Effector memory CD4-positive, alpha-beta T cell (primary cell): ENCODE measurements at places on chromosomes 3 and 15.

DNA sequence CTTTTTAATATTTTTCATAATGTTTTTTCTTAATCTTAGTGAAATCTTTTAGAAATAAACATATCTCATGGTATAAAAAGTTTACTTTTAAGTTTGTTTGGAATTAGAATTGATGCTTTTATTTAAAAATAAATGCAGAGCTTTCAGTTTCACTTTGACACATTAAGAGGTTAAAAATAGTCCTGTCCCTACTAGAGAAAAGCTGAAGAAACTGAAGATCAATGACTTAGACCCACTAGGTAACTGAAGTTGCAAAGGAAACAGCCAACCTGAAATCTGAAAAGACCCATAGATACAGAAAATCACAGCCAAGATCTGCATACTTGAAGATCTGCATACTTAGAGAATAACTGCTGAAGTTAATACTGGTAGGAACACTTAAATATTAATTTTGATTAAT, 237.6 kb downstream of the RAP2B start:
- no peaks in the 10 kb centered on the region for H3K36me3 ChIP-seq
- no peaks in the 10 kb centered on the region for H3K27me3 ChIP-seq
- no peak overlapping the region for H3K27ac ChIP-seq
- no peak for DNase-seq
- no peak overlapping the region for H3K4me3 ChIP-seq

- no peak overlapping the region for H3K4me3 ChIP-seq
- no peaks in the 10 kb centered on the region for H3K27me3 ChIP-seq
- H3K4me1 ChIP-seq: no peaks in the 10 kb centered on the region
- no peak overlapping the region for H3K27ac ChIP-seq
- no peaks in the 10 kb centered on the region for H3K36me3 ChIP-seq
- DNase-seq: no peak
These were observed 21.3 kb downstream of the GASK1A start for GRCh38 chr3:43000387-43000786.

DNA sequence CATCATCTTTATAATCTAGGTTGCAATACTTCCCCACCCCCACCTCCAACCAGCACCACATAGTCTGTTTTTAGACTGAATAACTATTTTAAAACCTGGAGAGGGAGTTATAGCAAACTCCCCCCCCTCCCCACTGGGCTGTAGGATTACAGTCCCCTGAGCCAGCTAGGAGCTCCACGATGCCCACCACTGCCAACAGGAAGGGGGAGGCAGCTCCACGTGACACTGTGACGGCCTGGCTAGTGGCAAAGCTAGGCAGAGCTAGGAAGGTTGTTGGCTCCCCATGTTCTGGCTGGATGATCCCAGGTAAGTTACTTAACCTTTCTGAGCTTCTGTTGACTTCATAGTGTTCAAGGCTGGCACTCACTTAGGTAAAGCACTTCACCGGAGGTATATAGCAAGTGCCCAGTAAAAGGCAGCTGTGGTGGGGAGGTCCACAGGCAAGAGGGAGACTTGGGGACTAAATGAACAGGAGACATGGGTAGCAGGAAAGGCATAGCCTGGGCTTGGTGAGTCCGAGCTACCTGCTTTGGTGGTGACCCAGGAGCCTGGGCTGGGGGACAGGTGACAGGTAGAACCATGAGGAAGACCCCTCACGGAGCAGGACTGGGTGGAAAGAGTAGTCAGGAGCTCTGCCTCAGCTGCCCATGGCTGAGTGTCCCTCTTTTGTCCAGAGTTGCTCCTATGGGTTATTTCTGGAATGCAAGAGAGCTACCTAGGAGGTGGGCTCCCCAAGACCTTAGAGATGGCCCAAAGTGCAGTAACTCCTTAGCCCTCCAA, 4.0 kb upstream of the TBC1D21 start:
- no peaks in the 10 kb centered on the region for H3K36me3 ChIP-seq
- no peak overlapping the region for H3K4me3 ChIP-seq
- no peaks in the 10 kb centered on the region for H3K4me1 ChIP-seq
- H3K27me3 ChIP-seq: peaks cover 3% of the 10 kb centered on the region
- no peak overlapping the region for H3K27ac ChIP-seq

DNA sequence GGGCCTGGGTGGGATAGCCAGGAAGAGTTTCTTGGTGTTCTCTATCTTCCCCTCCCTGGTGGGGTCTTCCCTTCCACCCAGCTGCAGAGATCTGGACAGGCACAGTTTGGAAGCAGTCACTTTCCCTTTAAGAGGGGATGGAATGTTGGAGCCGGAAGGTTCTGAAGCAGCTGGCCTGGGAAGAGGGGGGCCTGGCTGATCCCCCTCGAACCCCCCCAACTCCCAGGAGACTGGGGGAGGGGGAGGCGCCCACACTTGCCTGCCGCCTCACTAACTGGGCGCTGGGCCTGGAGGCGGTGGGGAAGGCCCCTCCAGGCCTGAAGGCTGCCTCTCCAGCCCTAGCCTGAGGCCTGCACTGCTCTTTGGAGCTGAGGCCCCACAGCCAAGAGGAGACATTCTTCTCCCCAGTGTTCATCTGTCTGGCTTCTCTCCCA, 1.4 kb downstream of the DVL3 start:
- DNase-seq: no peak
- peaks cover 17% of the 10 kb centered on the region for H3K4me1 ChIP-seq
- no peaks in the 10 kb centered on the region for H3K36me3 ChIP-seq
